ENCODE measurements at places on chromosomes 6 and 20.

- no peak for DNase-seq
Measured at GRCh38 chr6:3518356-3519190, 61.7 kb upstream of the SLC22A23 start.

DNA sequence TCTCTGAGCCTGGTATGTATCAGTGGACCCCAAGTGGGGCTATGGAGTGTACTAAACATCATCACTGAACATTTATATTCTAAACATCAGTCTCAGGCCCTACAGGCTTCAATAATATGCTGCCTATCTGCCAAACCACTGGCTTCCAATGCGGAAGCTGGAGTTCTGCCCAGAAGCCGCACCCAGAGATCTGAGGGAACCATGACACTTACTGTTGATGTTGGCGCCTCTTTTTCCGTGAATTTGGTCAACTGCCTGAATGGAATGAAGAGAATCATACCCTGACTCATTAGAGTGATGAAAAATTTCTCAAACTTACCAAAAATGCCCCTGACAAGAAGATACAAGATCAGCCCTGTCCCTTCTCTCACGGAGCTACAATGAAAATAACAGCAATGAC, 66.2 kb downstream of the SLC22A23 start:
- no peak for DNase-seq

DNA sequence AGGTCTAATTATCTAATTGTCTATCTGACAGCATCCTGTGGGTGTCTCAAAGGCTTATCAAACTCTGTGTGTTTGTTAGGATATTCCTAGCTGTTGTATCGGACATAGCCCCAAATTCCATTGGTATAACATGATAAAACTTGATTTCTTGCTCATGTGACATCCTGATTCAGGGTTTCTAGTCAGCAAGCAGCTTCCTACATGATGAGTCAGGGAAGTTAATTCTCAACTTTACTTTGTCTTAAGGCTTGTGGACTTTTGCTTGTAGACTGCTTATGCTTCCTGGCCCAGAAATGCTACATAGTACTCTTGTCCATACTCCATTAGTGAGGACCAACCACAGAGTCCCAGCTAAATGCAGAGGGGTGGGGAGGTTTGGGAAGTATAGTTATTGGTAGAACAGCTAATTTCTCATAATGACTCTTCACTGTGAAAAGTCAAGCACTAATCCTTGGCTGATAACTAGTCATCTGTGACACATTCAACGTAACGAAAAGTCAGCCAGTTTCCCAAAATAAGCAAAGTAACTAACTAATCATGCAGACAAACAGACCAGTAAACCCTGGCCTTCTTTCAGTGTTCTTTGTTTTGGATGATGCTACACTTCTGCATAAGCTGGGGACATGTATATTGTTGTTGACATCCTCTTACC, 25.8 kb downstream of the NKAIN2 start:
- peak; percentile 75 for DNase-seq

DNA sequence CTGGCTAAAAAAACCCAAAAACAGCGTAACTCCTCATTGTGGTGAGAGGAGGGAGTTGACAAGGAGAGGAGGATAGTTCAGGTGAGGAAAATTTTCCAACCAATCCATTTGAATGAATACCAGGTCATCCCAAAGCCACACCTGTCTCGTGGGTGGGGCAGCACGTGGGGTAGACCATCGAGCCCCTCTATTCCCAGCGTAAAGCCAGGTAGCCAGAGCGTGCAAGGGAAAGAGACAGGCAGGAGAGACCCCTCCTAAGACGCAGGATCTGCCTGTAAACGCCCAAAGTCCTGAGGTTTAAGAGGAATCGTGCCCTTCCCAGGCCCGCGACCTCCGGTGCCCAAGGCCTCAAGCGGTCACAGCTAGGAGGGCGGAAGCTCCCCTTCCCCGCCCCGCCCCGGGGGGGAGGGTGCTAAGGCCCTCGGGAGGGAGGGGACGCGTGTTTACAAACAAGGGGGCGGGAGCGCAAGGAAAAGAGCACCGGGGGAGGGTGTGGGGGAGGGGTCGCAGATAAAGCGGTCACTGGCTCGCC, 712 bp downstream of the RXRB start:
- DNase-seq: no peak

DNA sequence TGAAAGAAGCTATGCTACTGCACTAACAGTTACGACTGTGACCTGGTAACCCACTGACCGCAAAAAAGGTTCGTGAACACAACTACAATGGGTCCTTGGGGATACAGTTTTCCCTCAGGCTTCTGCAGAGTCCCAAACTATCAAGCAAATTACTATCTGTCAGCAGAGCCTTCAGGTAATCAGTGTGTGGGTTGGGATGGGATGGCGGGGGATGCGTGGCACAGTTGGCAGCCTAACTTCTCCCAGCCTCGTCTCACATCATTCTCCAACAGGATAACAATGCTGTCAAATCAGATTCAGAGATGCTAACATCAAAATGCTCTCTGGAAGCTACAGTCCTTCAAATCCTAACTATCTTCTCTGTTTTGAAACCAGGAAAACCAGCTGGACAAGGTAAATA, 102.3 kb downstream of the EPM2A start:
- no peak for DNase-seq

DNA sequence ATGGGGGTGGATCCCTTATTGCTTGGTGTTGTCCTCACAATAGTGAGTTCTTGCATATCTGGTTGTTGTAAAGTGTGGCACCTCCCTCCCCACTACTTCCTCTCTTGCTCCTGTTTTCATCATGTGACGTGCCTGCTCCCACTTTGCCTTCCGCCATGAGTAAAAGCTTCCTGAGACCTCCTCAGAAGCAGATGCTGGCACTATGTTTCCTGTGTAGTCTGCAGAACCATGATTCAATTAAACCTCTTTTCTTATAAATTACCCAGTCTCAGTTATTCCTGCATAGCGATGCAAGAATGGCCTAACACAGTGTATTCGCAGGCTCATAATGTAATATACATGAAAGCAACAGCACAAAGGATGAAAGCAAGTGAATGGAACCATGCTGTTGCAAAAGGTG, 28.4 kb upstream of the ANKRD60 start:
- no peak for DNase-seq

DNA sequence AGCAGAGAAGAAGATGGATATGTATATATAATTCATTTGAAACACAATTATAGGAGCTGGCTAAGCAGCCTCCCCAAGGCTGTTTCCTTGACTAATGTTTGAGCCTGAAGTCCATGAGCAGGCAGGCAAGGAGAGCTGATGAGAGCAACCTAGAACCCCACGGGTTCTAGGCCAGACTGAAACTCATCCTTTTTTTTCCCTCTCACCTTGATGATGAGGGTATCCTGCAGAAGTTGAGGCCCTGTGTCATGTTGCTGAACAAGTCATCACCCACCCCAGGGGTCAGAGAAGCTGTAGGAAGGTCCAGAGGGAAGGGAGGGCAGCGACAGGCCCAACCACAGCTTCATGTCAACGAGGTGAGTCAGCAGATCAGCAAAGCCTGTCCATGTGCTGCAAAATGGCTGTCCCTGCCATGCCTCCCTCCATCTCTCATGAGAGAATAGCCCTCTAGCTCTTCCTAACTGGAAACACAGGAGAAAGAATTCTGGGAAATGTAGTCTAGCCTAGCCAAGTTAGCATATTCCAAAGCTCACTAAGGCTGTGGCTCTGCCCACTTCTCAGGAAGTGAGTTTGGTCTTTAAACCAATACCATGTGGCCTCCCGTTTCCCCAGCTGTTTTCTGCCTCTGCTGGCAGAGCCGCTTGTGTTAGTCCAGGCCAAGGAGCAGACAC, 91.3 kb upstream of the DTNBP1 start:
- DNase-seq: no peak

DNA sequence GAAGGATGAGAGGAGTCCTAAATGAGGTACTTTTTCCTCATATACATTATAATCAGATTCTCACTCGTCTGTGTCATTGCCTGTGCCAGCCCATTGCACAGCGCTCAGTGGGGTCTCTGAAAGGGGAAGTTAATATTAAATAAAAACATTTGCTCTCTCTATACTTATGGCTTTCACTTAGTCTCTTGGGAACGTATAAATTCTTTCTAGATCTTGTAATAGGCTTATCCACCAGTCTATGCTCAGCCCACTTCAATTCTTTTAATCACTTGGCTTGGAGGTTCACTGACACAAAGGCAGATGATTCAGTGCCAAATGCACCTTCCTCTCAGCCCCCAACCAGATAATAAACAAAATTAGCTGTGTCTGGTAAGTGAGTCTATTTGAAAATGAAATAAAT, 164.3 kb upstream of the OGFRL1 start:
- no peak for DNase-seq

GRCh38 chr6:169070506-169071176, 183.0 kb downstream of the THBS2 start:
- no peak for DNase-seq

- no peak for DNase-seq
Measured at GRCh38 chr6:74872754-74873476, 332.9 kb downstream of the COL12A1 start.

DNA sequence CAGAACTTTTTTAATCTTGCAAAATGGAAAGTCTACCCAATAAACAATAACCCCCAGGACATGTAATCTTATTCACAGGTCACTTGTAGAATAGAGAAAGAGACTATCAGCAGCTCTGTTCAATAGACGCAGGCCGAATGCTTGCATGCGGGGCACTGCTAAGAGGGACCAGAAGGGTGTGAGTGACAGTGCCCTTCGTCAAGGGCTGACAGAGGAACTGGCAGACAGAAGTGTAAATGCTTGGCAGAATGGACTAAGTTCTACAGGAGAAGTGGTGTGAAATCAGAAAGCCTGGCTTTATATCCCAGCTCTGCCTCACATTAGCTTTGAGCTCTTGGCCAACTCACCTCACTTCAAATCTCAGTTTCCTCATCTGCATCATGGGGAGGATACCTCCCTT, 21.0 kb downstream of the DDO start:
- DNase-seq: no peak

DNA sequence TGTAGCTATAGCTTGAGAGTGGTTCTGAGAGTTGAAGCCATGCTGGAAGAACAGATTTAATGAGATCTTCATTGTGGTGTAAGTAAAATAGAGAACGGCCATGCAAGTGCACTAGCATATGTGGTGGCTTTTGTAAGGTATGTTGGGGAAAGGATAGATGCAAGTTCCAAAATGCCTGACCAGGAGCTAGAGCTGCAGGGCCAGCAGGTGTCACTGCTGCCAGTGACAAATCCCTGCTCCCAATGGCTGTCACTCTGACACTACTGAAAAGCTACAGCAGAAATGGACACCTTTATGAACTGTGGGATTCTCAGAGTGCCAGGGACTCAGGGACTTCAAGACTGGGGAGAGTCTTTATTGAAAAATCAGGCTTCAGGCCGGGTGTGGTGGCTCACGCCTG, 23.1 kb upstream of the VIP start:
- DNase-seq: no peak

GRCh38 chr6:124040655-124041054, 237.0 kb downstream of the NKAIN2 start:
- no peak for DNase-seq

Data from DMS79 treated with DMSO at 0.1 percent for 48 hours (cell line).